Testis (tissue), 5 donors: ENCODE measurements at places on chromosomes 6 and 20. TPM values are rescaled to one million over a fixed set of nuclear protein-coding genes. Genes with fewer than 3 reads are reported as not detected.
A peak's percentile ranks its signal among the peaks of the same experiment; 100 is the strongest.

Gene HEY2
- total RNA-seq: 7.3 TPM

Gene C20orf141
- 53.6 TPM for total RNA-seq

Gene CDSN
- 0.06 TPM for total RNA-seq

Gene ATP9A
- total RNA-seq: 89.3 TPM

Gene SULF2
- 95.6 TPM for total RNA-seq

Gene BCAS1
- 2.4 TPM for total RNA-seq

Gene RIPOR3
- 22.1 TPM for total RNA-seq

Gene LZTS3
- total RNA-seq: 13.9 TPM

Gene EYS
- total RNA-seq: 1.3 TPM

Gene BMP2
- total RNA-seq: 3.8 TPM

Gene FERMT1
- 2.5 TPM for total RNA-seq

DNA sequence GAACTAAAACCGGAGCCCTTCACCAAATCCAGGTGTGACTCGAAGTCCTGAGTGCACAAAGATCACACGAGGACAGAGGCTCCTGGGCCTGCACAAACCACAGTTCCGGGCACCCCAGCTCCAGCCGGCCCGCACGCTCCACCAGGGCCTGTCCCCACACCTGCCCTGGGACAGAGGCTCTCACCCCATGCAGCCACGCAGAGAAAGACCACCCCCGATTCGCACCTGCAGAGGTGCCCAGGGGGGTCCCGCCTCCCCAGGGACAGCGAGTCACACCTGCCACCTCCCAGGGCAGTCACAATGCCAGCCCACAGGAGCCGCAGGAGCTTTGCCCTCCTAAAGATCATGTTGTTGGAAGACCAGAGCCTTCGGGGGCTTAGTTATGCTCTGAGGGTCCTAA is 25.4 kb upstream of the MRGBP start:
- H3K4me1 ChIP-seq: peaks cover 22% of the 10 kb centered on the region
- no peak for DNase-seq
- H3K27ac ChIP-seq: no peak overlapping the region
- no peaks in the 10 kb centered on the region for H3K36me3 ChIP-seq
- H3K27me3 ChIP-seq: no peaks in the 10 kb centered on the region

DNA sequence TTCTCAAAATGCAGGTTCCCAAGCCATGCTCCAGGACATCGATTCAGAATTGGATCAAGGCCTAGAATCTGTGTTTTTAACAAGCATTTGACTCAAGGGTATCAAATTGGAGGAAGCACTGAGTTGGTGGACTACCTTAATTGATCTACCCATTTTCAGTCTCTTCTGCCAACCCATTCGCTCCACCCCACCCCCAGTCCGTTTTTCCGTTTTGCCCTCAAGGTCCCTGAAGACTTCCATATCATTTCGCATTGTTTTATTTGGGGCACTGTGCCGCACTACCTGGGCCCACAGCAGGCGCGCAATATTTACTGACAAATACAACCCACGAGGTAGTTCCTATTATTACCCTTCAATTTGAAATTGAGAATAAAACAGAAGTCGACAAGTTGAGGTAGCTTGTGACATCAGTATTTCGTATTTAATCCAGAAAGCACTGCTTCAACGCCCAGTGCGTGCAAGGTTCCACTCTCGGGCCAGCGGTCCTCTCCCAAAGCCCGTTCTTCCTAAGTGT is 557 bp upstream of the DHX35 start:
- H3K27ac ChIP-seq: peak overlapping the region; percentile 88
- H3K4me1 ChIP-seq: no peaks in the 10 kb centered on the region
- no peak for DNase-seq
- no peaks in the 10 kb centered on the region for H3K27me3 ChIP-seq

GRCh38 chr6:27502508-27503435 is 29.9 kb upstream of the ZNF184 start:
- peaks cover 3% of the 10 kb centered on the region for H3K27me3 ChIP-seq
- H3K4me1 ChIP-seq: no peaks in the 10 kb centered on the region
- H3K4me3 ChIP-seq: peak overlapping the region; percentile 54

GRCh38 chr6:52595000-52595795 is 18.3 kb upstream of the TRAM2 start:
- peak overlapping the region; percentile 79 for H3K27ac ChIP-seq
- no peaks in the 10 kb centered on the region for H3K36me3 ChIP-seq
- no peak overlapping the region for H3K4me3 ChIP-seq
- no peaks in the 10 kb centered on the region for H3K27me3 ChIP-seq
- peak; percentile 45 for DNase-seq

DNA sequence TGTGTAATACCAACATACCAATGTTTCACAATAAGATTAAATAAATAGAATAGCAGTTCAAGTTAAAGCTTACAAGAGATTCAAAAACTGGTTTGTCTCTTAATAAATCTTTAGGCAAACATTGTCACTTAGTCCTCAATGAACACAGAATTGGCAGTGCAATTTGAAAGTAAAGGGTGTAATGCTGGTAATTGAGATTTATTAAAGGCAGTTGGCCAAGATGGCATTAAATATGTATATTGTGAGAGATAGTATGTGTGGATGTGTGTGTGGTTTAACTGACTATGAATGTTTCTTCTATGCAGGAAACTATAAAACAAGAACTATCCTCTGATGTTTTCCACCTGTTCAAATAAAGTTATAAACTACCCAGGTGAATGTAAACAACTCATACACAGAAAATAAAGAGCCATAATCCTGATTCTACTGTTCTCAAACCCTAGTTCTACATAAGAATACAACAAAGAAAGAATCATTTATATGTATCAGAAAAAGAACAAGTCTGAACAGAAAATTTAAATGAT is 267.9 kb upstream of the PTCHD4 start:
- H3K27me3 ChIP-seq: no peaks in the 10 kb centered on the region
- no peak overlapping the region for H3K27ac ChIP-seq
- no peaks in the 10 kb centered on the region for H3K36me3 ChIP-seq
- H3K4me3 ChIP-seq: no peak overlapping the region
- no peaks in the 10 kb centered on the region for H3K4me1 ChIP-seq
- no peak for DNase-seq

GRCh38 chr20:61871913-61872312 is 193.8 kb downstream of the TAF4 start:
- no peak overlapping the region for H3K27ac ChIP-seq
- no peak for DNase-seq
- H3K36me3 ChIP-seq: no peaks in the 10 kb centered on the region
- no peak overlapping the region for H3K4me3 ChIP-seq
- H3K4me1 ChIP-seq: no peaks in the 10 kb centered on the region

GRCh38 chr6:14092838-14093789 is 24.5 kb upstream of the CD83 start:
- H3K27me3 ChIP-seq: no peaks in the 10 kb centered on the region
- H3K4me3 ChIP-seq: no peak overlapping the region
- no peak overlapping the region for H3K27ac ChIP-seq
- no peaks in the 10 kb centered on the region for H3K4me1 ChIP-seq

DNA sequence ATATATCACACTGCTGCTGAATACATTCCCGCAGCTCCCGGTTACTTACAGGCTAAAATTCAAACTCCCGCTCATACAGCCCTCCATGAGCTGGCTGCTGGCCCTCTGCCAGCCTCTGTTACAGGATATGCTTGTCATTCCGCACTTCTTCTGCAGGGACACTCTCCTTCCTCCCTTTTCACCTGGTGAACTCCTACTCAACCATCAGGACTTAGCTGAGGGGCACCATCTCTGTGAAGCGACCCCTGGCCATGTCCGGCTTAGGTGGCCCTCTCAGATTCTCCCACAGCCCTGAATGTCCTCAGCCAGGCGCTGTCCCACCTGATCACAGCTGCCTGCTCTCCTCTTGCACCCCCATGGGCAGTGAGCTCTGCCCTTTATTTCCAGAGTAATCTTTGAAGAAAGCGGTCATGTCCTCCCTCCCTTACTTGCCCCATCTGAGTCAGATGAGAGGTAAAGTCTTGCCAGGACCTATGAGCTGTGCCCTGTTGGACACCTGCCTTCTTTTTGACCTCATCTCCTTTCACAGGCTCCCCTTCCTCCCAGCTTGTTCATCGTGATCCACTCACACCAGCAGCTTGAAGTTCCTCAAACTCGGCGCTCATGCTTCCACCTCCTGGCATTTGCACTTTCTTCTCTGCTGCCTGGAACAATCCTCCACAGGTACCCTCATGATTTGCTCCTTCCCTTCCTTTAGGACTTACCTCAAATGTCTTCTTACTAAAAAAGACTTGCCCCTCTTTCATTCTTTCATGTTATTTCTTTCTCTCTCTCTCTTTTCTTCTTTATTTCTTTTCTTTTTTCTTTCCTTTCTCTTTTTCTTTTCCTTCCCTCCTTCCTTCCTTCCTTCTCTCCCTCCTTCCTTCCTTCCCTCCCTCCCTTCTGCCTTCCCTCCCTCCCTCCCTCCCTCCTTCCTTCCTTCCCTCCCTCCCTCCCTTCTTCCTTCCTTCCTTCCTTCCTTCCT is 5.6 kb downstream of the CYP24A1 start:
- H3K27ac ChIP-seq: no peak overlapping the region
- H3K36me3 ChIP-seq: no peaks in the 10 kb centered on the region
- no peaks in the 10 kb centered on the region for H3K27me3 ChIP-seq
- no peak for DNase-seq

DNA sequence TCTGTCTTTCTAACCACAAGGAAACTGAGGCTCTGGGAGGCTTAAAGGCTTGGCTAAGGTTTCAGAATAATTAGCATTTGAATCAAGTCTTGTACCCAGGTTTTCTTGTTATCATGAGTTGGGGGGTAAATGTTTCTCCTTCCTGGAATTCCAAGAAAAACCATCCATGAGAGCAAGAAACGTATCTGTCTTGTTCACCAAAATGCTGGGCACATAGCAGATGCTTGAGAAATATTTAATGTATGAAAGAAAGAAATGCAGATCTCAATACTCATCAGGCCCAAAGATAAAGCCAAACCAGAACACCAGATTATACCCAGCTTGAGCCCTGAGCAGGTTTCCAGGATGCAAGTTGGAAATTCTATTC is 164.6 kb downstream of the CLIC5 start:
- DNase-seq: no peak
- H3K27ac ChIP-seq: no peak overlapping the region
- H3K27me3 ChIP-seq: no peaks in the 10 kb centered on the region
- no peaks in the 10 kb centered on the region for H3K36me3 ChIP-seq

GRCh38 chr6:132715204-132715603 is 1.3 kb upstream of the VNN1 start:
- no peaks in the 10 kb centered on the region for H3K27me3 ChIP-seq
- no peak for DNase-seq
- no peak overlapping the region for H3K4me3 ChIP-seq
- H3K27ac ChIP-seq: no peak overlapping the region

- H3K36me3 ChIP-seq: no peaks in the 10 kb centered on the region
- H3K27me3 ChIP-seq: no peaks in the 10 kb centered on the region
- peaks cover 19% of the 10 kb centered on the region for H3K4me1 ChIP-seq
- peak overlapping the region; percentile 72 for H3K27ac ChIP-seq
- no peak for DNase-seq
- H3K4me3 ChIP-seq: no peak overlapping the region
Measured at GRCh38 chr6:2900221-2900807, 2.8 kb downstream of the SERPINB9 start.

DNA sequence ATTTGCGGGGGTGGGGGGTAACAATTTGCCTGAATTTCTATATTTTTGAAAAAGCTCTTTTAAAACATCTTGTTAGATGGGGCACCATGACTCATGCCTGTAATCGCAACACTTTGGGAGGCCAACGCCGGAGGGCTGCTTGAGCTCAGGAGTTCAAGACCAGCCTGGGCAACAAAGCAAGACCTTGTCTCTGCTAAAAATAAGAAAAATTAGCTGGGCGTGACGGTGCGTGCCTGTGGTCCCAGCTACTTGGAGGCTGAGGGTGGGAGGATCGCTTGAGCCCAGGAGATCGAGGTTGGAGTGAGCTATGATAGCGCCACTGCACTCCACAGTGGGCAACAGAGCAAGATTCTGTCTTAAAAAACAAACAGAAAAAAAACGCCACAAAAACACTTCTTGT is 41.5 kb upstream of the TIAM2 start:
- no peaks in the 10 kb centered on the region for H3K4me1 ChIP-seq
- H3K36me3 ChIP-seq: no peaks in the 10 kb centered on the region
- H3K4me3 ChIP-seq: no peak overlapping the region
- DNase-seq: no peak
- H3K27me3 ChIP-seq: no peaks in the 10 kb centered on the region

- H3K4me1 ChIP-seq: peaks cover 13% of the 10 kb centered on the region
- H3K36me3 ChIP-seq: no peaks in the 10 kb centered on the region
- H3K4me3 ChIP-seq: no peak overlapping the region
Measured at GRCh38 chr20:10135438-10135837, 83.2 kb upstream of the SNAP25 start.

- no peak overlapping the region for H3K4me3 ChIP-seq
- H3K4me1 ChIP-seq: no peaks in the 10 kb centered on the region
- no peak overlapping the region for H3K27ac ChIP-seq
- H3K27me3 ChIP-seq: no peaks in the 10 kb centered on the region
- H3K36me3 ChIP-seq: no peaks in the 10 kb centered on the region
Measured at GRCh38 chr20:7866285-7866684, 74.0 kb downstream of the HAO1 start.

DNA sequence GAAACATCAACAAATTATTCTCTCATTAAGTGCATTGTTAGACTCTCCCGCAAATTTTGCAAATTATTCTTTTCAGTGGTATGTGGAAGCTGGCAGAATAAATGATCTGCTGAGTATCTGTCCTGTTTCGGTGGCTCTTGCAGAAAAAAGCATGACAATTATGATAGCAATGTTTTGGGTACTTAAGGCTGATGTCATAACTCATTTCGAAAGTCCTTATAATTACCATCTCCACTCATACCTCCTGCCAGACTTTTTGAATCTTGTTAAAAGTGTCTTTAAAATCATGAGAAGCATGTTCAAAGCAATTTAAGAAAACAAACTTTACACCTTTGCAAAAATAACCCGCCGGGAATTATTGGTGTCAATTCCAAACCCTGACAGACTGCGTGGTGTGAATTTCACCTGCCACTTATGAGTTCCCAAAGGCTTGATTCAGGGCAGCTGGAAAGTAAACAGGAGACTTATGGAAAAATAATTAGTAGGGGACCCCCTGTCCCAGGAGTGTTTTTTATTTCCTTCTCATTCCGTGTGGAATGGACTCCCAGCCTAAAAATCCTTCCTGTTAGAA is 87.6 kb upstream of the E2F3 start:
- no peak overlapping the region for H3K4me3 ChIP-seq
- H3K36me3 ChIP-seq: no peaks in the 10 kb centered on the region
- H3K27me3 ChIP-seq: no peaks in the 10 kb centered on the region
- DNase-seq: no peak

- no peaks in the 10 kb centered on the region for H3K27me3 ChIP-seq
- H3K27ac ChIP-seq: no peak overlapping the region
- H3K4me1 ChIP-seq: no peaks in the 10 kb centered on the region
- no peaks in the 10 kb centered on the region for H3K36me3 ChIP-seq
- DNase-seq: no peak
Measured at GRCh38 chr6:53395986-53396385, 47.2 kb upstream of the ELOVL5 start.

GRCh38 chr20:45503403-45503802 is 12.0 kb downstream of the SPINT3 start:
- DNase-seq: no peak
- H3K27me3 ChIP-seq: no peaks in the 10 kb centered on the region
- peaks cover 5% of the 10 kb centered on the region for H3K4me1 ChIP-seq
- no peaks in the 10 kb centered on the region for H3K36me3 ChIP-seq
- H3K27ac ChIP-seq: no peak overlapping the region
